ACHN (cell line): ENCODE measurements at places on chromosomes 3 and 15.

DNA sequence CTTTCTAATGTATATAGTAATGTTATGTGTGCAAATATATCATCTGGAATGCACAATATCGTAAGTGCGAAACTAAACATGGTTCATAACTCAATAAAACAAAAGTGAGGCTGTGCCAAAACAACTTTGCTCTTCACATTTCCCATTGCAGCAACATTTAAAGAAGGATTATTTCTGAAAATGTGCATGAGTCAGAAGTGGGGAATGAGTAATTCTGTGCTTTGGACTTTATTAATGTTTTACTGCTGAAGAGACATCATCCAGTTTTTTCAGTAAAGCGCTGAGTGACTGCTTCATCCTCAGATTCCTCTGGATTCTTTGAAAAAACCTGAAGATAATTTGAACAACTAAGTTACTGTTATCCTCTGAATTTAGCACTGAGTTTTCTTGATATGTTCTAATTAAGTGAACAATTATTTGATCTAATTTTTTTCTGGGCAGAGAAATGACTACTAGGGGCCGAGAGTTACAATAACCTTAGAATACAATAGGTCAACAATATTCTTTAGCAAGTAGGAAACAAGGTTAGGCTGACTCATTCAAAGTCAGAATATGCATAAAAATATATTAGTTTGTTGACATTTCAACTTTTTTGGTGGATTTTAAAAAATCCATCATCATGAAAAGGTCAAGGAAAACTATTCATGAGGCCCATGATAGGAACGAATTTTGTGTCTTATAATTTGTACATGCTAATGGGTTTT, 20.0 kb upstream of the PLCL2 start:
- peak; percentile 71 for DNase-seq

- no peak for DNase-seq
These were observed 65.8 kb downstream of the SCN5A start for GRCh38 chr3:38583688-38584087.

GRCh38 chr3:67094774-67095173, 96.7 kb downstream of the KBTBD8 start:
- no peak for DNase-seq

DNA sequence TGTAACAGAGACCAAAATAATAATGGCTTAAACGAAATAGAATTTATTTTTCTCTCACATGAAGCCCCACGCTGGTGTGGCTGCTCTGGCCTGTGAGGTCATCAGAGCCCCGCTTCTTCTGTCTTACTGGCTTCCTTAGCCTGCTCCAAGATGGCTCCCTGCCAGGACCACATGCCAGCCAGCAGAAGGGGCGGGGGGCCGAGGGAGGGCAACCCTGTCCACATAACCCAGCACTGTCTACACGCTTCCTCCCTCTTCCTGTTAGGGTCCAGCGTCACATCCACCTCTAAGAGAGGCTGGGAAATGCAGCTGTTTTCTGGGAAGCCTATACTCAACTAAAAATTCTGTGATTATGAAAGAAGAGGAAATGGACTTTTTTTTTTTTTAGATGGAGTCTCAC, 107.9 kb upstream of the DLG1 start:
- DNase-seq = no peak

DNA sequence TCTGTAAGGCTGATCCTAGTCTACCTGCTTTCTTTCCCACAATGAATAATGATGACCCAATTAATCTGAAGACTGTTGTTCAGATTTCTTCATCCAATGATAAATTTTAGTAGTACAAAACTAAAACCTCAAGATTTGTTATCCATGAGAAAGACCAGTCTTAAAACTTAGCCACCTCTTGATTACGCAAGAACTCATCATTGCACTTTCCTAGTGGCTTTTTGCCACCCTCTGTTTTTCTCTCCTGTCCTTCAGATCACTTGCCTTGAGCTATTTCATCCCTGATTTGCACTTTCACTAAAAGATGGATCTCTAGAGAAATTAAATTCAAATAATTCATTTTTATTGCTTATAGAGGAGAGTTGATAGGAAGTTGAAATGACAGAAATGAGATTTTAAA, 142.7 kb upstream of the RBMS3 start:
- DNase-seq = no peak

DNA sequence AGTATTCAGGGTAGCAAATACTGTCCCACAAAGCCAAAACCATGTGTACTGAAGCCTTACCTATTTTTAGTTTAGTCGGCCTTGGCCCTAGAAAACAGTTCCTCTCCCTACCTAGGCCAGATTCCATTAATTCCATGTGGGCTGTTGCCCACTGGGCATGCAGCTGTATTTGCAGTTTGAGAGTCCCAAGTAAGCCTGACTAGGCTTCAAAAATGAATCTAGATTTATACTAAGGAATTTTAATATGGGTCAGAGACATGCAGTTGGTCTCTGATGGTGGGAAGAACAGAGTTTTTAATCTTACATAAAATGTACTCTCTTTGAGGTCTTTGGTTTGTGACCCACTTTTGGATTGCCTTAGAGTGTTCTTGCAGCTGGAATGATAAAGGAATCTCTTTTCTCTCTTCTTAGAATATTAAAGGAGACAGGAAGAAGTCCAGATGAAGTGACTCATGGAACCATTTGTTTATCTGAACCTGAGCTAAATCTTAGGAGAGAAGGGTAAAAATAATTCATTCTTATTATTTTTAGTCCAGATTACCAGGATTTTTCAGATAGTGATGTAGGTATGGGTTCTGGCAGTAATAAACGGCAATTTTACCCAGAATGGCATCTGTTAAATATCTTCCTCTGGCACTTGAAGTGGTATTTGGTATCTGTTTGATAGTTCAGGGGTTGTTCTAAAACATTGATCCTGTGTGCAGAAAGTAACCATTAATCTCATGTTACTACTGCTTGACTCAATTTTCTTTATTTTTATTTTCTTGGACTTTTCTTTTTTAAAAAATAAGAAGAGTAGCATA, 33.8 kb downstream of the GLCE start:
- DNase-seq = no peak

GRCh38 chr3:150254309-150254708, 153.8 kb upstream of the TSC22D2 start:
- DNase-seq = no peak

DNA sequence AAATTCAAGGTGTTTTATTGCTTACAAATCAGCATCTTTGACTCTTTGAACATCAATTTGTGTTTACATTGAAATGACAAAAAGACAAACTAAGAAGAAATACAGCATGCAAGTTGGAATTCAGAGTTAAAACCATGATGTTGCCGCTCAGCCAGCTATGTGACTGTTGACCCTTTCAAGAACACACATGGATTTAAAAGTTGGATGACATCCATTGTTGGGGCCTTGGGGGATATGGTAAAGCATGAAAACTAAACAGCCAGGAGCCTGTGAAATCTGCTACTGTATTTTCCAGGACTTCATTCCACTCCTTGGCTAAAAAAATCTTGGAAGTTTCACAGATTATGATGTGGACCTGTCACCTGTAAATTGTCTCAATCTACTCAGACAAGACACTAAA, 4.6 kb downstream of the P2RY1 start:
- no peak for DNase-seq

DNA sequence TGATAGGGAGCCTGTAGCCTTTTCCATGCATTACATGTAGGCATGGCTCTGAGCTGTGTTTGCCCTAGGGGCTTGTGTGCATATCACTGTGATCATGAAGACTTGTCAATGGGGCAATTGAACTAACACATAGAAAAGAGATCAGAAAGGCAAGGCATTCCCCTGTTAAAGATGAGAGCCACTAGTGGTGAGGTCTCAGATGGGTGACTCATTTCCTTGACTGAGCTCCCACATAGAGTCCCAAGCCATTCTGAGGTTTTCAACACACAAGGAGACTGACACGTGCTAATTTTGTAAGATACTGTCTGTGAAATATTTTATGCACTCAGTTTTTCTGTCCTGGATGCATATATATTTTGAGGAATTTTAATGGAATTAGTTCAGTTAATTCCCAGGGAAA, 53.8 kb downstream of the SAMMSON start:
- peak; percentile 17 for DNase-seq

- no peak for DNase-seq
These were observed 247.4 kb downstream of the SHOX2 start for GRCh38 chr3:157858821-157859220.

DNA sequence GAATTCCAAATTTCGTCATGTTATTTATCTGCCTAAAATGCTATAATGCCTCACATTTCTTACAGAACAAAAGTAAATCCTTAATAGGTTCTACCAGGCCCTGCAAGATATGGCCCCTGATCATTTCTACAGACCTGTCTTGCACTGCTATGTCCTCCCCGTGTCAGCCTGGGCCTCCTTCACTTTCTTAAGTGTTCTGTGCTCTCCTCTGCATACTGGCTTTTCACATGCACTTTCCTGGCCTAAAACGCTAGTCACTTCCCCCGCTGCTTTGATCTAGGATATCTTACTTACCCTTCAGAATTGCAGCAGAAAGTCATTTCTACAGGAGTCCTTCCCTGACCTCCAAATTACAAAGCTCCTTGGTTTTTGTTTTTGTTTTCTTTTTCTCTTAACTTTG, 551.3 kb downstream of the NSUN3 start:
- no peak for DNase-seq

GRCh38 chr3:187084126-187084525, 55.2 kb downstream of the RPL39L start:
- no peak for DNase-seq

DNA sequence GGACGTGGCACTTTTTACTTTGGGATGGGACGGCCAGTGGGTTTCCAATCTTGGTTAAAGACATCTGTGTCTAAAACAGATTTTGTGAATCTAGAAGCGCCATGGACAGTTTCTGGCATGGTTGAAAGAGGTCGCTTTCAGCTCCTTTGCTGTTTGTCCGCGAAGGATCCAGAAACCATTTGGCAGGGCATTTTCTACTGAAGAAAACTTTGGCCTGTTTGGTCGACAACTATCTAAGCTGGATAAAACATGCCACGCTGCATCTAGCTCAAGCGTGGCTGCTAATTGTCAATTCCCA, 730 bp upstream of the RORA start:
- DNase-seq = no peak

DNA sequence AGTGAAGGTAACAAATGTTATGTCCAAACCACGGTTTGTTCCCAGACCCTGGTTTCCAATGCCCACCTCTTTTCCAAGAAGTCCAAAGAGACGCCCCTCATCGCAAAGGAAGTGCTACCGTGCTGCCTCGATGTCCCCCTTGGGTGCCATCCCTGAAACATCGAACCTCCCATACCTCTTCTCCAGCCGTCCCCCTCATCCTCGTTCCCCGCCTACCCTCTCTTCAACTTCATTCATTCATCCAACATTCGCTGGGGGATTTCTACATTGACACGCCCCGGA, 467 bp downstream of the TIPIN start:
- DNase-seq = no peak

- no peak for DNase-seq
These were observed 6.6 kb upstream of the BTLA start for GRCh38 chr3:112505907-112506306.

- peak; percentile 83 for DNase-seq
These were observed 1.4 kb downstream of the PFN2 start for GRCh38 chr3:149969110-149969939.

- no peak for DNase-seq
These were observed 34.3 kb downstream of the USP8 start for GRCh38 chr15:50458348-50459112.

GRCh38 chr3:12518261-12519028, 26.9 kb downstream of the MKRN2OS start:
- DNase-seq = no peak

DNA sequence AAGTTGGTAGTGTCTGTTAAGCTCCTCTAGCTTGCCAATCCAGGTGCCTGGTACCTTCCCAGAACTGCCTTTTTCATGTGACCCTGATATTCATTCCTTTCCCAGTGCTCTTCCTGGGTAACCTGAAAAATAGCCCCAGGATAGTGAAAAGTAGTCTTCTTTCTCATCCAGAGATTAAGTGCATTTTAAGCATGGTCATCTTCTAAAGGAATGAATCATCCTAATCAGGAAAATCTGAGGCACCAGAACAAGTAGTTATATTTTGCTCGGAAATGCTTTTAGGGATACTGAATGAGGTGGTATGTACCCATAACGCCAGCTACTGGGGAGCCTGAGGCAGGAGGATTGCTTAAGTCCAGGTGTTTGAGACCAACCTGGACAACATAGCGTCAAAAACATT, 23.1 kb upstream of the PDCD6IP start:
- no peak for DNase-seq

GRCh38 chr15:94253742-94254141, 22.4 kb downstream of the MCTP2 start:
- no peak for DNase-seq

DNA sequence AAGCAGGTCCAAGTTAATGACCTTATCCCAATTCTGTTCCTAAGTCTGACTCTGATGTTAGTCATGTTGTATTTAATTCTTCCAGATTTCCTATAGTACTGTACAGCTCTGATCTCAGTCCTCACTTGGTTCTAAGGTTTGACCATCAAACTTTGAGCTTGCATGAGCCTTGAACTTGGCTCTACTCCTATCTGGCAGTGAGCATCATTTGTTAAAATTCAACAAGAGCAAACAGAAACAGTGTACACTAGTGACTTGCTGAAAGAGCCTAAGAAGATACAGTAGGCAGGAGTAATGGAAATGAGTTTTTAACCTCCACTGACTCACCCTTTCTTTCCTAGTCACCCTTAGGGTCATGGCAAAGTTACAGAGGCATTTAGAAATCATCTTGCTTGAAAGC, 451.1 kb upstream of the TPRG1 start:
- peak; percentile 4 for DNase-seq

DNA sequence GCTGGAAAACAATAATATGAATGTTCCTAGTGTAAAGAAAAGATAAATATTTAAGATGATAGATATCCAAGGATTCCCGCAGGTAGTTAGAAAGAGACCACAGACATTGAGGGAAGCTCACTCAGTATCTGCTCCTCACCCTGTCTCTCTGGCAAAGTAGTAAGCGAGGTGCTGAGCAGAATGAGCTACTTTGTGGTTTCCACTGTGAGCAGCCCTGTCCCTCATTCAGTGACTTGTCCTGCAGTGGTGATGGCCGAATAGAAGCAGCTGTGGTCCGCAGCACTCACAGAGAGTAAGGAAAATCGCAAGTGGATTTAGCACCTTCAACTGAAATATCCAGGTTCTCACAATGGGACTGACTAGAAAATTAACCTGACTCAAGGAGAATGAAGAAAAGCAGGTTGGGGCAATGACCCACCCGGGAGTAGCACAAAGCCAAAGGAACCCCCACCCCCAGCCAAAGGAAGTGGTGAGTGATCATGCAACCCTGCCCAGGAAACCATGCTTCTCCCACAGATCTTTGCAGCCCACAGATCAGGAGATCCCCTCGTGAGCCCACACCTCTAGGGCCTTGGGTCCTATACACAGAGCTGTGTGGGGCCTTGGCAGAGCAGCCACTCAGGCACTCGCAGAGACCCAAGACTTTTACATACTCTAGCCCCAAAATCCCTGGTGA, 21.8 kb upstream of the SLC25A38 start:
- no peak for DNase-seq

- DNase-seq = no peak
These were observed 28.1 kb upstream of the SPRED1 start for GRCh38 chr15:38224486-38224885.

GRCh38 chr3:152097770-152098169, 171.0 kb upstream of the MBNL1 start:
- DNase-seq = no peak
